Skin of body (tissue), 3 donors: ENCODE measurements at places on chromosomes 11 and 22. TPM values are rescaled to one million over a fixed set of nuclear protein-coding genes. Genes with fewer than 3 reads are reported as not detected.

Gene HEPN1
- total RNA-seq, result not detected

Gene MS4A6E
- not detected for total RNA-seq

Gene ANKK1
- 1.6 TPM for total RNA-seq

Gene NECTIN1
- 29.9 TPM for total RNA-seq

Gene MPEG1
- 19.8 TPM for total RNA-seq

Gene OR51I1
- total RNA-seq, result 0.59 TPM

Gene IGLL5
- not detected for total RNA-seq

Gene TYR
- total RNA-seq, result 4.0 TPM

Gene OR5A1
- total RNA-seq, result not detected

Gene CBLIF
- not detected for total RNA-seq

Gene OR52I2
- not detected for total RNA-seq
